HepG2 (cell line): ENCODE measurements at places on chromosomes 5 and 9. TPM values are rescaled to one million over a fixed set of nuclear protein-coding genes. Genes with fewer than 3 reads are reported as not detected.

GRCh38 chr5:123651234-123651633 is 139.3 kb downstream of the CSNK1G3 start:
- H3K4me3 ChIP-seq, result no peak overlapping the region
- H3K36me3 ChIP-seq, result no peaks in the 10 kb centered on the region
- H3K27me3 ChIP-seq, result no peaks in the 10 kb centered on the region

- H3K4me3 ChIP-seq, result no peak overlapping the region
- no peaks in the 10 kb centered on the region for H3K4me1 ChIP-seq
- no peak for DNase-seq
- H3K36me3 ChIP-seq, result no peaks in the 10 kb centered on the region
These were observed 47.8 kb upstream of the INSYN2B start for GRCh38 chr5:170028124-170028523.

GRCh38 chr5:90921418-90921973 is 362.9 kb downstream of the ADGRV1 start:
- no peak for DNase-seq
- H3K27ac ChIP-seq, result no peak overlapping the region
- no peaks in the 10 kb centered on the region for H3K27me3 ChIP-seq
- peaks cover 12% of the 10 kb centered on the region; the same call in 1 of the 2 replicates for H3K4me1 ChIP-seq
- H3K4me3 ChIP-seq, result no peak overlapping the region

GRCh38 chr5:31641059-31641458 is 2.1 kb downstream of the PDZD2 start:
- peaks cover 56% of the 10 kb centered on the region; the same call in 2 of the 3 replicates for H3K27me3 ChIP-seq
- DNase-seq, result no peak
- H3K27ac ChIP-seq, result no peak overlapping the region
- H3K4me3 ChIP-seq, result no peak overlapping the region
- H3K4me1 ChIP-seq, result no peaks in the 10 kb centered on the region

DNA sequence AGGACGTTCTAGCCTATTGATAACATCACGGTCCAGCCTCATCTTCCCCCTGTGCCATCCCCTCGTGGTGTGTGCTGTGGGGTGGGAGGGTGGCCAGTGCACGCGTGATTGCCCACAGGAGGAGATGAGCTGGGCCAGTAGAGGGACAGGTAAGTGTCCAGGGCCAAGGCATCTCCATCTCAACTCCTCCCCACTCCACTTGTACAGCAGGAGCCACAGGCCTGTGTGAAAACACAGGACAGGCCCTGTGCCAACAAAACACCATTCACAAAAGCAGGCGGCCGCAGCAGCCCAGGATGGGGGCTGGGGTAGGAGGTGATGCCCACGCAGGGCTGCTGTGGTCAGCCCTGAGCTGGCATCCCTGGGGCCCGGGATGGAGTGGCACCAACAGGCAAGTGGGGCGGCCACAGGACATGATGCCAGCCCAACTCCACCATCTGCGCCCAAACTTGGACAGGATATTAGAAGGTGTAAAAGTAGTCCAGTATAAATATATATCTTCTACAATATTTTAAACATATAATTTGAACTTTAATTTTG is 32.6 kb downstream of the TPPP start:
- no peak overlapping the region for H3K4me3 ChIP-seq
- no peak overlapping the region for H3K27ac ChIP-seq
- no peaks in the 10 kb centered on the region for H3K27me3 ChIP-seq
- peaks cover 10% of the 10 kb centered on the region for H3K36me3 ChIP-seq
- no peak for DNase-seq

DNA sequence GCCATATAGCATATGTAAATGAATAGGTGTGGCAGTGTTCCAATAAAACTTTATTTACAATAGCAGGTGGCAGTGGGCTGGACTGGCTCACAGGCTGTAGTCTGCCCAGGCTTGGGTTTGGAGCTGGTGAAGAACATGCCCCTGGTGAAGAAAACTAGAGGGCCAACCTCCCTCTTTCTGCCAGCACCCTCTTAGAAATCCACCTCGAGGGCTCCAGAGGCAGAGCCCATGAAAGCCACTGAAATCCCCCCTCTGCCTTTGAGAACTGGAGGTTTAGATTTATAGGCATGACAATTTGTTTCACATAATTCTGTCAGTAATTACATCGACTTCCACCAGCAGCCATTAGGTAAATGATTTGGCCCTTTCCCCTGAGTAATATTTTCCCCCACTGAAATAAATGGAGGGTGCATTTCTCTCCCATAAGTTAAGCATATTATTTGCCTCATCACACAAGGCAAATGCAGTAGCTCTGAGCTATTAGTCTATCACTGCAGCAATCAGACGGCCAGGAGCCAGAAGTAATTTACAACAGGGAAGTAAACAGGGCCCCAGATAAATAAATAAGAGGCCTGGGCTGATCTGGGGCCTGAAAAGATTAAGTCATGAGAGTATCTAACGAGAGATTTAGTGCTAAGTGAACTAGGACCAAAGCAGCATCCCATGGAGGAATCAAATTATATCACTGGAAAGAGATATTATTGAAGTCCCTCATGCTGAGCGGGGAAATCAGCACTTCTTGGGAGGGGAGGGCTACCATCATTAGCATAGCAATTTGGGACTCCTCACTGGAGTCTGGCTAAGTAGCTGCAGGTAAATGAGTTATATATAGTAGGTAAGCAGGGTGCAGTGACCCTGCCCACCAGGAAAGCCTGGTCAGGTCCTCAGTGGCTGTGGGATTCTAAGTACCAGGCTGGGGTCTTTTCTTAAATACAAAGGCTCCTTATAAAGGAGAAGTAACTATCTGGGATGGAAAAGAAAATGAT is 123.9 kb downstream of the SLIT3 start:
- H3K27ac ChIP-seq, result no peak overlapping the region
- no peaks in the 10 kb centered on the region for H3K27me3 ChIP-seq
- peaks cover 11% of the 10 kb centered on the region for H3K4me1 ChIP-seq

DNA sequence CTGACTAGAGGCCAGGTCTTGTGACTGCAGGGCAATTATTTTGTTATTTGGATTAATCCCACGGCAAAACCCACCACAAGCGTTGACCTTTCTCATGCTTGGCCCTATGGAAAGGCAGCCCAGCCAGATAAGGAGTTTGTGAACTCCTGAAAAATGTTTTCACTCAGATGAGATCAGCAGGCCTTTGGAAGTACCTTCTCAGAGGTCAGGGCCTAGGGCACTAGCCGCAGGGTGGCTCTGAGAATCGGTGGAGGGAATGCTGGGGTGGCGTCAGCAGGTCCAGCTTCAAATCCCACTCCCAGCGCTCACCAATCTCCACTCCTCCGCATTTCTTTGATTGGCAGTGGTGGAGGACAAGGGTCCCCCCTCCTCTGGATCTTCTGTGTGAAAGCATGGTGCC is 194.4 kb downstream of the GADD45G start:
- H3K27ac ChIP-seq, result no peak overlapping the region
- no peak overlapping the region for H3K4me3 ChIP-seq
- H3K4me1 ChIP-seq, result no peaks in the 10 kb centered on the region
- no peaks in the 10 kb centered on the region for H3K36me3 ChIP-seq
- DNase-seq, result no peak

GRCh38 chr9:131624636-131625507 is 79.5 kb downstream of the PRRT1B start:
- no peak overlapping the region for H3K4me3 ChIP-seq
- H3K27me3 ChIP-seq, result no peaks in the 10 kb centered on the region
- peaks cover 56% of the 10 kb centered on the region; the same call in 2 of the 3 replicates for H3K36me3 ChIP-seq
- no peaks in the 10 kb centered on the region for H3K4me1 ChIP-seq

- no peaks in the 10 kb centered on the region for H3K4me1 ChIP-seq
- DNase-seq, result no peak
- H3K4me3 ChIP-seq, result no peak overlapping the region
- no peaks in the 10 kb centered on the region for H3K27me3 ChIP-seq
- no peaks in the 10 kb centered on the region for H3K36me3 ChIP-seq
These were observed 267.0 kb downstream of the EBF1 start for GRCh38 chr5:158832731-158833130.

GRCh38 chr9:76586390-76587314 is 127.7 kb downstream of the GCNT1 start:
- H3K4me3 ChIP-seq, result no peak overlapping the region
- no peak overlapping the region for H3K27ac ChIP-seq
- no peaks in the 10 kb centered on the region for H3K27me3 ChIP-seq
- H3K36me3 ChIP-seq, result no peaks in the 10 kb centered on the region
- H3K4me1 ChIP-seq, result peaks cover 10% of the 10 kb centered on the region; the same call in 1 of the 2 replicates
- no peak for DNase-seq

DNA sequence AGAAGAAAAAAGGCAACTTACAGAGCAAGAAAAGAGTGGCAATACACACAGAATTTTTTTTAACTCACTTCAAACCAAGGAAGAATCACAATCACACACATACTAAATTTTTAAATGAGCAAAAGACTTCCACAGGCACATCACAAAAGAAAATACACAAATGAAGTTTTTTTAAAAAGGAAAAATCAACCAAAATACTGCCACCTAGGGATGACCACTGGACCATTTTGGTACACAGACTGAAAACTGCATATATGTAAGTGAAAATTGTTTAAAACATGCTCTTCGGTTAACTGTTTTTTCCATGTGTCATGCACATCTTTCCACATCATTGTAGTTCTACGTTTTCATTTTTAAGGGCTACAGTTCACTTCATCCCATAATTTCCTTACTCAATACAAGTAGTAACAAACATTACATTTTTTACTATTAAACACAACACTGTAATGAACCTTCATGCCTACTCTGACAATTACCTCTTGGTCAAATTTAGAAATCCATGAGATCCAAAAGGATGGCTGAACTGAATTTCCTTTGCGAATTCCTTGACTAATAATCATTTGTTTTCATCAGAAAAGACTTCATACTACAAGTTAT is 79.0 kb downstream of the FBXW11 start:
- no peak overlapping the region for H3K27ac ChIP-seq
- DNase-seq, result no peak
- H3K36me3 ChIP-seq, result no peaks in the 10 kb centered on the region

GRCh38 chr5:34674187-34674586 is 18.1 kb downstream of the RAI14 start:
- H3K4me1 ChIP-seq, result peaks cover 10% of the 10 kb centered on the region
- no peak overlapping the region for H3K4me3 ChIP-seq
- no peak overlapping the region for H3K27ac ChIP-seq
- no peaks in the 10 kb centered on the region for H3K36me3 ChIP-seq
- no peak for DNase-seq

GRCh38 chr9:138020120-138020794 is 142.7 kb downstream of the CACNA1B start:
- H3K4me3 ChIP-seq, result no peak overlapping the region
- H3K27ac ChIP-seq, result no peak overlapping the region
- H3K36me3 ChIP-seq, result no peaks in the 10 kb centered on the region
- no peak for DNase-seq

GRCh38 chr5:66407765-66408164 is 188.4 kb upstream of the MAST4 start:
- H3K27me3 ChIP-seq, result no peaks in the 10 kb centered on the region
- H3K27ac ChIP-seq, result no peak overlapping the region
- no peaks in the 10 kb centered on the region for H3K4me1 ChIP-seq
- no peaks in the 10 kb centered on the region for H3K36me3 ChIP-seq

- no peaks in the 10 kb centered on the region for H3K4me1 ChIP-seq
- no peak overlapping the region for H3K27ac ChIP-seq
- H3K27me3 ChIP-seq, result no peaks in the 10 kb centered on the region
- no peak for DNase-seq
- no peak overlapping the region for H3K4me3 ChIP-seq
- peaks cover 4% of the 10 kb centered on the region; the same call in 1 of the 2 replicates for H3K36me3 ChIP-seq
These were observed 65.2 kb downstream of the USP20 start for GRCh38 chr9:129900263-129901027.

DNA sequence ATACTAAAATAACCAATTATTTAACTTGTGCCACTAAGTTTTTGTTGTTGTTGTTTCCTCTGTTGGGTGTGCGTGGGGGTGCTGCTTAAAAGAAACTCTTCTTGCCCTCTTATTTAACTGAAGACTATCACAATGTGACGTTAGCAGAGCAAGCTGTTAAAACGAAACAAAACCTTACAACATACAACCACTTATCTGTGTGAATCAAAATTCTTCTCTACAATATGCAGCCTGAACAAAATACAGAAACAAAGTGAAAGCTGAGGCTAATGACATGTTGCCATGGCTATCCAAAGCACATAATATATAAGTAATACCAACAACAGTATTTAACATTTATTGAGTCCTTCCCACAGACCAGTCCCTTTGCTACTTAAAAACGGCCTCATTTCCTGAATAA is 291.0 kb downstream of the FBXL17 start:
- no peak overlapping the region for H3K27ac ChIP-seq
- no peaks in the 10 kb centered on the region for H3K27me3 ChIP-seq

GRCh38 chr5:80711938-80712337 is 57.2 kb upstream of the DHFR start:
- peaks cover 4% of the 10 kb centered on the region for H3K36me3 ChIP-seq
- no peaks in the 10 kb centered on the region for H3K27me3 ChIP-seq
- peaks cover 31% of the 10 kb centered on the region for H3K4me1 ChIP-seq
- peak; percentile 44 for DNase-seq
- H3K27ac ChIP-seq, result no peak overlapping the region
- H3K4me3 ChIP-seq, result no peak overlapping the region

GRCh38 chr5:145980718-145981117 is 44.3 kb downstream of the SH3RF2 start:
- peak overlapping the region; percentile 60 for H3K27ac ChIP-seq
- H3K27me3 ChIP-seq, result no peaks in the 10 kb centered on the region
- no peak overlapping the region for H3K4me3 ChIP-seq
- no peaks in the 10 kb centered on the region for H3K36me3 ChIP-seq
- H3K4me1 ChIP-seq, result peaks cover 83% of the 10 kb centered on the region
- no peak for DNase-seq

GRCh38 chr5:75475364-75475763 is 36.1 kb downstream of the CERT1 start:
- peaks cover 15% of the 10 kb centered on the region for H3K4me1 ChIP-seq
- DNase-seq, result no peak
- H3K36me3 ChIP-seq, result no peaks in the 10 kb centered on the region
- H3K27ac ChIP-seq, result no peak overlapping the region

GRCh38 chr5:10778179-10778910 is 17.3 kb upstream of the DAP start:
- no peak for DNase-seq
- H3K27ac ChIP-seq, result no peak overlapping the region
- H3K36me3 ChIP-seq, result no peaks in the 10 kb centered on the region
- no peak overlapping the region for H3K4me3 ChIP-seq

DNA sequence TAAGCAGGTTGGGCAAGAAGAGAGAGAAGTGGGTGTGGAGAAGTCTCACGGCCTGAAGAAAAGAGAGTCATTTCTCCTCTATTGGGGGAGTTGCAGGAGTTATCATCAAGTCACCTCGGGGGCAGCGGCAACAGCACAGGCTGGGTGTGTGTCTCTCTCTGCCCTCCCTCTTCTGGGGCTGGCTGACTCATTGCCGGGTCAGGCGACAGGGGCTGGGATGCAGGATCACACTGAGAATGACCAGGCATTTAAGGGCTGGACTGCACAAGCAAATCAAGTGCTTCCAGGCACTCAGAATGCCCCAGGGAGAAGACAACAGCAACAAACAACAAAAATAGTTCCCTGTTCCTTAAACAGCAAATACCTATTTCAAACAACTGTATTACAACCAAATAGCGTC is 6.3 kb upstream of the EQTN start:
- no peaks in the 10 kb centered on the region for H3K4me1 ChIP-seq
- H3K36me3 ChIP-seq, result no peaks in the 10 kb centered on the region
- no peaks in the 10 kb centered on the region for H3K27me3 ChIP-seq
- H3K27ac ChIP-seq, result no peak overlapping the region
- no peak overlapping the region for H3K4me3 ChIP-seq

RNF183 gene
- total RNA-seq, result 0.13 TPM in 1 of 2 replicates, not detected in the other

BTNL8 gene
- total RNA-seq, result not detected in 2 replicates

DRD1 gene
- total RNA-seq, result not detected in 2 replicates

TPPP gene
- total RNA-seq, result 0.04 TPM in 1 of 2 replicates, not detected in the other

LCN15 gene
- 0.29 and 1.3 TPM in 2 replicates for total RNA-seq

NR6A1 gene
- 31.5 and 50.9 TPM in 2 replicates for total RNA-seq

ADRA1B gene
- total RNA-seq, result not detected in 2 replicates

AGXT2 gene
- 0.13 TPM in 1 of 2 replicates, not detected in the other for total RNA-seq

SH3RF2 gene
- 3.1 and 3.7 TPM in 2 replicates for total RNA-seq

CRHBP gene
- total RNA-seq, result not detected in 2 replicates

IL17B gene
- 0.29 and 0.32 TPM in 2 replicates for total RNA-seq

GLRX gene
- 63.8 and 71.9 TPM in 2 replicates for total RNA-seq

BAAT gene
- 0.71 and 1.0 TPM in 2 replicates for total RNA-seq

IFNA2 gene
- not detected in 2 replicates for total RNA-seq

HSPB3 gene
- not detected in 2 replicates for total RNA-seq

CCL27 gene
- total RNA-seq, result not detected in 2 replicates

CDH18 gene
- not detected in 2 replicates for total RNA-seq
